PC-3 (cell line): ENCODE measurements at places on chromosomes 7 and 10. TPM values are rescaled to one million over a fixed set of nuclear protein-coding genes. Genes with fewer than 3 reads are reported as not detected.

The CACNB2 gene
- total RNA-seq = 0.07 TPM in 1 of 2 replicates, not detected in the other

- peak overlapping the region; percentile 64 for H3K27ac ChIP-seq
- no peaks in the 10 kb centered on the region for H3K36me3 ChIP-seq
- H3K4me1 ChIP-seq = peaks cover 15% of the 10 kb centered on the region
- no peaks in the 10 kb centered on the region for H3K27me3 ChIP-seq
- DNase-seq = peak; percentile 62
- H3K4me3 ChIP-seq = no peak overlapping the region
Measured at GRCh38 chr7:33692956-33693355, 212.4 kb upstream of the BMPER start.

GRCh38 chr7:31054608-31055278 is 2.6 kb downstream of the ADCYAP1R1 start:
- H3K27me3 ChIP-seq = peaks cover 40% of the 10 kb centered on the region
- no peaks in the 10 kb centered on the region for H3K4me1 ChIP-seq
- no peak for DNase-seq
- no peaks in the 10 kb centered on the region for H3K36me3 ChIP-seq
- H3K4me3 ChIP-seq = no peak overlapping the region

- H3K36me3 ChIP-seq = no peaks in the 10 kb centered on the region
- H3K4me3 ChIP-seq = no peak overlapping the region
- no peaks in the 10 kb centered on the region for H3K27me3 ChIP-seq
Measured at GRCh38 chr10:126398924-126399323, 10.6 kb upstream of the ADAM12 start.
